NCI-H1092 (cell line): ENCODE measurements at places on chromosomes 3 and 15.

DNA sequence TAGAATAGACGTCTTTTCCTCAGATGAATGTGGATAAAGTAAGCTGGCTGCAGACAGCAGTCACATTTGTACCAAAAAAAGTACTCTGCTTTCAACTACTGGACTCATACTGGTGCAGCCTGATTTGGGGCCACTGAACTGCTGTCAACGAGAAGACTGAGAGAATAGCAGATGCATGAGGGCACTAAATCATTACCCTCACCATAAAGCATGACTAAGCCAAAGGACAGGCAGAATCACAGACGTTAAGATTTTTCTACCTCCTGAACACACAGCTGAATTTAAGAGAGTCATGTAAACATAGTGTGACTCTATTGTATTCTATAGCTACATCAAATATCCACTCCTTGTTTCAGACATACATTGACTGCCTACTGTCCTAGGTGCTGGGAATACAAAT, 67.8 kb upstream of the CDAN1 start:
- DNase-seq, result no peak

DNA sequence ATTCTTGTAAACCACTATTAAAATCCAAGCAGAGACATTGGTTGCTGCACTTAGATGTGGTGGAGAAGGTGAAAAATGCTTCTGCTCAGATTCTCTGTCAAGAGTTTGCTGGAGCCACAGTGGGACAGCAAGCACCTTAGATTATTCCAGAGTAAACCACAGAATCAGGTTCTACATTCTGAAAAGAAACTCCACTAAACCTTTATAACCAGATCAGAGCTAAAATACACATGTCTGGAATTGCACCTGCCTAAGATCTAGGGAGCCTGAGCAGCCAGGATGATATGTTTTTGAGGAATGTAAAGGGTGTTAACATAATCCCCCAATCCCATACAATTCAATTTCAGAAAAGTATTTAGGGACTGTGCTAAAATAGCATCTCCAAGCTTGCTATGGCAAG, at the start of gene ZPLD1:
Gene ZPLD1 (plus strand): TSS at position 301 of the 400 bp plus-strand sequence. CDS start 3,473 bp downstream, outside the sequence.
- DNase-seq, result no peak

- peak; percentile 39 for DNase-seq
Measured at GRCh38 chr3:139561959-139562676, 22.6 kb upstream of the RBP1 start.

DNA sequence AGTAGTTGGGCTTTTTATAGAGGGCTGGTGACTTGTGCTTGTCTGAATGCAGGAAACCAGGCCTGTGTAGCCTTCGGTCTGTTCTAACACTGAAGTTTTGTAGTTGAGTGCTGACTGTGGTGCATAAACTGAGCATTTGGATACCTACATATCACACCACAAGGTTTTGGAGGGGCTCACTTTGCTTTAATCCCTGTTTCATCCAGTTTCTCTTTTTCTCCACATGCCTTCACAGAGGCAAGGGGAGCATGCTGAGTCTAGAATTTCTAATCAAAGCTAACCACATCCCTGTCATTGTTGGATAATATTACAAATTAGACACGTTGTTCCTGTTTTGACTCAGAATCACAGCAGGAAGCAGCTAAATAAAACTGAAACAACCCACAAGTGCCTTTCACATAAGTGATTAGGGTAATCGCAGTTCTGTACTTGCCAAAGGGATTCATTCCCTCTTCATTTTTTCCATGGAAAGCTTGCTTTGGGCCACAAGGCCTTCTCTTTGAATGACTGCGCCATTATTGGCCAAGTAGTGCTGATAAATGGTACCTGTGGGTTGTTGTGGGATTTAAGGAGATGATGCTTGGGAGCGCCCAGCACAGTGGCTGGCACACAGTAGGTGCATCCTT, 48.9 kb downstream of the TGFBR2 start:
- DNase-seq, result no peak

DNA sequence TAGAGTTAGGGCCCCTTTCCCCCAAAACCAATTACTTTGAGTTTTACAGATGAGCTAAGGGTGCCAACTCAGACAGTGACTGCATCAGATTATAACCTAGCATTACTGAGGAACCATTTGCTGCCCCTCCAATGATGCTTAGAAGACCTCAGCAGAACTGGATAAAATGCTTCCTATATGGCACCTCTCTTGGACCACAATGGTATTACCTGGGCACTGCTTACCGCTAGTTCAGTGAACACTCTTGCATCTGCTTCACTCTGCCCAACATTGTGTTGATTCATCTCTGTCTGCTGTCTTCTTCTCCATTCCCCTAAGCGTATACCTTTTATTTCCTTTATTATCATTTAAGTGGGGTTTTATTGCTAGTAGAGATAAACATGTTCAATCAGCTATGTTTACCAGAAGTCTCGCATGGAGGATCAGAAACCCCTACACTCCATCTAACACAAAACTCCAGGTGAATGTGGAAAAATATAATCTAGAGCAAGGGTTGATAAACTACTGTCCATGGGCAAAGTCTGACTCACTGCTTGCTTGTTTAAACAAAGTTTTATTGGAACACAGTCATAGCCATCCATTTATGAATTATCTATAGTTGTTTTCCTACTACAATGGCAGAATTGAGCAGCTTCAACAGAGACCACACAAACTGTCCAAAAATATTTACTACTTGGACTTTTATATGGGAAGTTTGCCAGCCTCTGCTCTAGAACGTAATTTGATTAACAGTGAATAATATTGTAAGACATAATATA, 100.2 kb upstream of the PTX3 start:
- DNase-seq, result no peak

- DNase-seq, result no peak
Measured at GRCh38 chr3:121819236-121819635, 15.6 kb downstream of the IQCB1 start.

GRCh38 chr15:63532307-63532744, 27.9 kb downstream of the USP3 start:
- no peak for DNase-seq

DNA sequence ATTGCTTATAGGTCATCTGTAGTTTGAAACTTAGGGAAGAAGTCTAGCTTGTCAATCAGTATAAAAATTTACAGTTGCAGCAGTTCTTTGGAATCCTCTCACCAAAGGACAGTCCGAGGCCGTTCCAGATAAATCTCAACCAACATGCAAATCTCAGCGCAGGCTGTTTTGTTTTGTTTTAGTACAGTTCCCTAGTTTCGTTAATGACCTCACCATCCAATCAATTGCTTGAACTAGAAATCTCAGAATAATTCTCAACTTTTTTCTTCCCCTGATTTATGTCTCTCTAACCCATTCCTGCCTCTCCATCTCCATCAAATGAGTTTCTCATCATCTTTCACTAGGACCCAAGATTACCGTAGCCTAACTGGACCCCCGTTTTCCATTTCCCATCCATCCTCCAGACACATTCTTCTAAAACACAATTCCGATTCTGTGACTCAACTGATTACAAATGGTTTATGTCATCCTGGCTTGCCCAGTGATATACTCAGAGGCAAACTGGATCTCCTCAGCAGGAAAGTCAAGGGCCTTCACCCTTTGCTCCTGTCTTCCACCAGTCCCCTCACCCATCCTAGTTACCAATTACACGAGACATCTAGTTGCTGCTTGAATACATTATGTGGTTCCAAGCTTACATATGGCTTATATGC, 1.3 kb downstream of the SMCO1 start:
- DNase-seq, result no peak

- no peak for DNase-seq
Measured at GRCh38 chr3:36681867-36682266, 82.5 kb downstream of the DCLK3 start.

DNA sequence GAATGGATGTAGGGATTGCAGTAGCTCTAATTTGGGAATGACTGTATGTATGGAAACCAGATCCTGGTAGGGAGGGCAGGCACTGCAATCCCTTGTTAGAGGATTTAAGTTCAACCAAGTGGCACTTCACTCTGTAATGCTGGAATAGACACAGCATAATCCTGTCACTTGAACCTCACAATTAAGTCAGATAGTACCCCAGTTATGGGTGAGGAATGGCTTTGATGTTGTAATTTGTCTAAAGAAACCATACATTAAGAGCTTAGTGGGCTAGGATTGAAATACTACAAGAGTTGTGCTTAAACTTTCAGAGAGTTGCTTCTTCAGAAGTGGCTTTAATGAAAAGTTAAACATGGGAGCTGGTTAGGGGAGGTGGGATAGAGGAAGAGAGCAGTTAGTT, 9.3 kb downstream of the RAB7A start:
- DNase-seq, result no peak

- DNase-seq, result no peak
Measured at GRCh38 chr3:69143612-69144011, 21.2 kb upstream of the LMOD3 start.

- DNase-seq, result no peak
Measured at GRCh38 chr15:92914103-92914499, 14.0 kb downstream of the CHD2 start.

DNA sequence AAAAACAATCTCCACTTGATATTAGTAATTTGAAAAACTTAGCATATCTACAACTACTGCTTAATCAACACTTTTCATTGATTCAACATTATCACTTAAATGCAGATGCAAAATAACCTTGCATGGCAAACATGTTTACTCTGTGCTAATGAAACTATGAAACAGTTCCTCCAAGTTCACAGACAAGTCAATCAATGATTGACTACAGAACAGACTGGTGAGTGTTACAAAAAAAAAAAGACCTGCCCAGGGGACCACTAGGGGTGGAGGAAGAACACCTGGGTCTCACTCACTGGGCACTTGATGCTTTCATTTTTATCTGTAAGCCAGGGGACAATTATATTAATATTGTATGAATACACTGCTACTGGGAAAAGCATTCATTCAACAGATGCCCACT, 4.3 kb upstream of the NR2C2 start:
- no peak for DNase-seq

DNA sequence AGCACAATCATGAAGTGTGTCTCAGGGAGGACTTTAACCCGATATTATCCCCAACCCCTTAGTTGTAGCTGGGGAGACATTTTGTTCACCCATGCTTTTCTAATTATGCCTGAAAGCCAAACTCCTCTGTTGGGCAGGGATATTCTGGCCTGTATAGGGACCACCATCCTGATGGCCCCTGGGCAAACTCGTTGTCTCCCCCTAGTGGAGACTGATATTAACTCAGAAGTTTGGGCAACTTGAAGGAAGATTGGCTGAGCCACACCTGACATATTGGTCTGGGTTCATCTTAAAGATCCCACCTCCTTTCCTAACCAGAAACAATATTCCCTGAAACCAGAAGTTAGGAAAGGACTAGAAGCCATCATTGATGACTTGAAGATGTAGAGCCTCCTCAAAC, 42.3 kb downstream of the TM4SF18 start:
- DNase-seq, result no peak

DNA sequence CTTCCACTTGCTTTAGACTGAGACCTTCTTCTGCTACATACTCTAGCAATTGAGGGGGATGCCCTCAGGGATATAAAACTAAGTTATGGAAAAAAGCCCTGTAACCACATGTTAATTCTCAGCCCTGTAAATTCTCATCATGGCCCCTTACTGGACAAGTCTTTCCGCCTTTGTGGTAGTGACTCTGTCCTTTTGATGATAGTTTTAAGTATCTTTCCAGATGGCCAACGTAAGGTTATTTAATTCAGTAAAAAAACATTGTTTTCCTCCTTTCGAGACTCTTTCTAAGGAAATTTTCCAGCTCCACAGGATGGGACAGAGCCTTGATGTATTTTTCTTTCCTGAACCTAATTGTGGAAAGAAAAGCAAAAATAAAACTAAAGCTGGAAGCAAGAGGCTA, 25.3 kb upstream of the TM4SF4 start:
- DNase-seq, result no peak

DNA sequence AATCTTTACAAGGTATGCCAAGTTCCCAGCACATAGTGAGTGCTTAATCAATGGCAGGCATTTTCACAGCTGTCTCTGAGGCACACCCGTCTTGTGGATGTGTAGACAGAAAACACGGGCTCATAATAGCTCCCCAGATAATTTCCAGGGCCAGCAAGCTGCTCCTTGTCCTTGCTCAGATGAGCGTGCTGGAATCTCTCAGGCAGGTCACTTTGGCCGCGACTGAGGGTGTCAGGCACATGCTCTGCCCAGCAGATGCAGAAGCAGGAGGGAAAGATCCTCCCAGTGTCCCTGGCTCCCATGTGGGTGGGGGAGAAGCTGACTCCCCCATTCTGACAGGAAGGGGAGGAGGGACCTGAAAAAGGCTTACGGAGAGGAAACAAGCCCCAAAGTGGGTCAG, 35.6 kb upstream of the SLC6A1 start:
- no peak for DNase-seq

- no peak for DNase-seq
Measured at GRCh38 chr3:24479816-24480215, 14.8 kb downstream of the THRB start.

- DNase-seq, result no peak
Measured at GRCh38 chr3:125511420-125512118, 8.4 kb downstream of the SNX4 start.

- DNase-seq, result no peak
Measured at GRCh38 chr3:78706906-78707523, 1060.8 kb downstream of the ROBO1 start.

GRCh38 chr3:10529809-10530208, 24.4 kb upstream of the ATP2B2 start:
- DNase-seq, result no peak

DNA sequence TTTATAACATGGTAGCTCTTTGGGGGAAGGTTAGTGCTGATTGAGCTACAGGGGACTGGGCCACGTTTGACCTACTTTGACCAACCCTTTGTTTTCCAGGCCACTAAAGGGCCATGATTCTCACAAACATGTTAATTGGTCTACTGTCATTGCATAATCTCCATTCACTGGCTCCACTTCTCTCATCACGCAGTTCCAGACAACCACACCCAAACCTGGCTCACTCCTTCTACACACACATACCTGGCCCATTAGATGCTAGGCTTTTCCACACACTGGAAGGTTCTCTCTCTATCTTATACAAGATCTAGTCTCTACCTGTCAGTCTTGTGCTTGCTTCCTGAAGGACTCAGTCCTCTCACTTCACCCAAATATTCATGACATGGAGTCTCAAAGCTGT, 15.9 kb downstream of the TGM5 start:
- no peak for DNase-seq

DNA sequence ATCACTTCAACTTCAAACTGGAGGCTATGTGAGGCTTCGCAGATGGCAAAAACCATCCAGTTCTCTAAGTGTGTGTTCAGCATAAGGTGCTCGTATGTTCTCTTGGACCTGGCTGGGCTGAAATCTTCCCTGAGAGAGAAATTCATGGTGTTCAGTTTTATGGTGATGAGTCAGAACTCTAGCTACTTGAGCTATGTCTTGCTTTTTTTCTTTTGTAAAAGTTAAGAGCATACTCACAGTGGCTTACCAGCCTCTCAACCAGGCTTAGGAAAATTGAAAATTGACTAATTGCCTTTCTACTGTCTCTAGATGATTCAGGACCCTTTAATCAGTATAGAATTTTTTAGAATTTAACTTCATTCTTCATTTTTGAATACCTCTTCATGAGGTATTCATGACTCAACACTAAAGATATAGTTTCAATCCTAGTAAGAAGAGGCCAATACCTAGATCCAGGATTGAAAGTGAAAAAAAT, 617.5 kb downstream of the TBL1XR1 start:
- DNase-seq, result no peak

DNA sequence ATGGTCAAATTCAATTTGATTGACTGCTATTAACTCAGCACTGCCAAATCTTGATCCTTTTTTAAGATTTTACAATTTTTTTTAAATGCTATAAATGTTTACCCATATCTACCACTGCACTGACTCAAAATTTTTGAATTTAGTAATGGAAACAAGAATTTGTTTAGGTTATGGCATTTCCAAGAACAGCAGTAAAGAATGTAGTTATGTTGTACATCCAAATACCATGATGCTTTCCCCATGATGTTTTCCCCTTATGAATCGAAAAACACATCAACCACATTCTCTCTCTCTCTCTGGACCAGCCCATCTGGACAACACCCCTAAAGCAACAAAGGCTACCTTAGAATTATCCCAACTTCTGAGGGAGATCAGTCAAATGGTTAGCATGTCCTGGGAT, 14.2 kb downstream of the CHRM5 start:
- no peak for DNase-seq
